ENCODE measurements at places on chromosomes 13 and 19.

GRCh38 chr19:17685451-17686022 is 2.6 kb downstream of the UNC13A start:
- DNase-seq: no peak

DNA sequence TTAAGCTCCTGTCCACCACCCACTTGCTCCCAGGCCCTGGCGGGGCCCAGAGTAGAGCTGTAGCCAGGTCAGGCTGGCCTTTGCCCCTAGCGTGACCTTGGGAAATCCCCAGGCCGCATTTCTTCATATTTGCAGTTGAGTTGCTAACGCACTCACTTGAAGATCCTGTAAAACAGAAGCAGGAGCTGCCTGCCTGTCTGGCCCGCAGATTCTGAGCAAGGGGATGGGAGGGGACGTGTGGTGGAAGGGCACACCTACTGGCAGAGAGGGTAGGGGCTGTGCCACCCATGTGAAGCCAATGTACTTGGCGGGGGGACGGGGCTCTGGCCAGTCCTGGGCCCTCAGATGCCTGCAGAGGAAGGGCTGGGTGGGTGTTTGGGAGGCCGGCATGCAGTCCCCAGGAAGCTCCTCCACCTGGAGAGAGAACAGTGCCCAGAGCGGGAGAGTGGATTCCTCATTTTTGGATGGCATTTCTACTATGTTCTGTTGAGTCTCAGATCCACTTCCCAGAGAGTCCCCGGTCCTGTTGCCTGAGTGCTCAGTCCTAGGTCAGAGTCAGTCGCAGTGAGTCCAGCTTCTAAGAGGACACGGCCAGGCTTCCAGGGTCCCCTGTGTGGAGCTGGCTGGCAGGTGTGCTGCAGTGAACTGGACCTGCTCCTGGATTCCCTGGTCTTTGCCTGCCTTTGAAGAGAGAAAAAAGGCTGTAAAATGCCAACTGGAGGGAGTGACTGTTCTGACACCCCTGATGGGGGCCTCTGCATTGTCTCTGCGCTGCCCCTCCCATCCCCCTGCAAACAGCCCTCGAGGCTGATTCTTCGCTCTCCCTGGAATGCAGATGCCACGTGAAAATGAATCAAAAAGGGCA is 62.9 kb downstream of the GGACT start:
- DNase-seq: no peak

- DNase-seq: no peak
Observed at GRCh38 chr13:36778083-36778671, 40.8 kb upstream of the RFXAP start.

DNA sequence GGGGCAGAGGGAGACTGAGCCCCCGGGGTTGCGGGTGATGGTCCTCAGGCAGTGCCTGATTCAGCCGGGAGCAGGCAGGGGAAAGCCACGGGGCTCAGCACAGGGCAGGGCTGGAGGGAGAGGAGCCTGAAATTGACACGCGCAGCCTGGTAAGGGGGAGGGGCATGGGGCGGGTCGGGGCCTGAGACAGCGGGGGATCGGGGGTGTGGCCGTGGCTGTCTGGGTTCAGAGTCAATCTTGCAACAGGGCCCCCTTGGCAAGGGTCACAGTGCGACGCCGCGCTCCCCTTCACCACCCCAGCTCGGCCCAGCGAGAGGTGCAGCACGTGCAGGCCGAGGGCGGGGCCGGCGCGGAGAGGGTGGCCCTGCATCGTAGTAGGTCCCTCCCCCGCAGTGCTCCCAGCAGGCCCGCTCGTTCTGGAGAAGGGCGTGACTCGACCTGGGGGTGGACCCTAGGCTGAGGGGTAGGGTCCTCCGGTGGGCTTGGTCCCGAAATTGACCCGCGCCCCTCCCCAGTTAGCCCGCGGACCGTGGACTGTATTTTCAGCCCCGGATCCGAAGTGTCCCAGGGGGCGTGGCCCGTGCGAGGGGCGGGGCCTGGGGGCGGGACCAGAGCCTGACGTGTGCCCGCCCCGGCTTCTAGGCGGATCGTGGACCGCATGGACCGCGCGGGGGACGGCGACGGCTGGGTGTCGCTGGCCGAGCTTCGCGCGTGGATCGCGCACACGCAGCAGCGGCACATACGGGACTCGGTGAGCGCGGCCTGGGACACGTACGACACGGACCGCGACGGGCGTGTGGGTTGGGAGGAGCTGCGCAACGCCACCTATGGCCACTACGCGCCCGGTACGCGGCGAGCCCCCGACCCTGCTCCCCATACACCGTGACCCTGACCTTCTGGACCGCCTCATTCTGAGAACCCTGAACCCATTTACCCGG is 6.0 kb downstream of the RCN3 start:
- peak; percentile 80 for DNase-seq

GRCh38 chr13:36163809-36164308 is 32.7 kb upstream of the DCLK1 start:
- no peak for DNase-seq

- DNase-seq: no peak
Observed at GRCh38 chr13:50283017-50283416, 267.8 kb downstream of the KCNRG start.

DNA sequence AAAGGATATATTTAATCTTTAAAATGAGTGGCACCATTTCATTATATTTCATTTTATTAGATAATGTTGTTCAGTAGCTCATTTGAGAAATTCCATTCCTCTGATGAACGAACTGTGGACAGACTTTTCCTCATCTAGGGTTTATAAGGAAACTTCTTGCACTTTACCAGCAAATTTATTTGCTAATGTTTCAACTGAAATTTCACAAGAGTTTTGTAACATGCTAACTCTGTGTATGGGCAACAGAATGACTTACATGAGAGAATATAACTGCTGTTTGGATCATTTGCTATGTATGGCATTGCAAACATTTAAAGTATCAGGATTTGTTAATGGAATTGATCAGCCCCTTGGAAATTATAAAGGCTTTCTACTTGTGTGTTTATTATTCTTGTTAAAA is 3.7 kb upstream of the IRS2 start:
- no peak for DNase-seq

DNA sequence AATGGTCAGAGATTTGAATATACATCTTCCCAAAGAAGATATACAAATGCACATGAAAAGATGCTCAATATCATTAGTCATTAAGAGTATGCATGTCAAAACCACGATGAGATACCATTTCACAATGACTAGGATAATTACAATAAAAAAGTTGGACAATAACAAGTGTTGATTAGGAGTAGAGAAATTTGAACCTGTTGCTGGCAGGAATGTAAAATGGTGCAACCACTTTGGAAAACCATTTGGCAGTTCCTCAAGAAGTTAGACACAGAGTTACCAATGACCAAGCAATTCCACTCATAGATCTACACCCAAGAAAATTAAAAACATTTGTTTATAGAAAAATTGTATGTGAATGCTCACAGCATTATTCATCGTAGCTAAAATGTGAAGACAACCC is 33.2 kb upstream of the STARD13 start:
- DNase-seq: no peak

DNA sequence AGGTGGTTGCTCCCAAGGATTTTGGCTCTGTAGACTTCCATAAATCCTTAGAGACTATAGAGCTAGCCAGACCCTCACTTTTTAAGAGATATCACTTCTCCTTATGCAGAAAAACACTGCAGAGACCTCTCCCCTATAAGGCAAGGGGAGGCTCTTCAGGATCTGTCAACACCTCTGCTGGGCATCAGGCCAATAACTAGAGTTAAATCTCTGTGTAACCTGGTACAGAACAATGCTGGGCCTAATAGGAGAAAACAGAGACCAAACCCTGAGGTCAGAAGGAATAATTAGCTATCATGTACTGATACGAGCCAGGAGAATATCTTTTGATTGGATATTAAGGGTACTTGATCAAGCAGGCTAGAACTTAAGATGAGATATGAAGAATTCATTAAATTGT is 358.5 kb downstream of the TBC1D4 start:
- no peak for DNase-seq

DNA sequence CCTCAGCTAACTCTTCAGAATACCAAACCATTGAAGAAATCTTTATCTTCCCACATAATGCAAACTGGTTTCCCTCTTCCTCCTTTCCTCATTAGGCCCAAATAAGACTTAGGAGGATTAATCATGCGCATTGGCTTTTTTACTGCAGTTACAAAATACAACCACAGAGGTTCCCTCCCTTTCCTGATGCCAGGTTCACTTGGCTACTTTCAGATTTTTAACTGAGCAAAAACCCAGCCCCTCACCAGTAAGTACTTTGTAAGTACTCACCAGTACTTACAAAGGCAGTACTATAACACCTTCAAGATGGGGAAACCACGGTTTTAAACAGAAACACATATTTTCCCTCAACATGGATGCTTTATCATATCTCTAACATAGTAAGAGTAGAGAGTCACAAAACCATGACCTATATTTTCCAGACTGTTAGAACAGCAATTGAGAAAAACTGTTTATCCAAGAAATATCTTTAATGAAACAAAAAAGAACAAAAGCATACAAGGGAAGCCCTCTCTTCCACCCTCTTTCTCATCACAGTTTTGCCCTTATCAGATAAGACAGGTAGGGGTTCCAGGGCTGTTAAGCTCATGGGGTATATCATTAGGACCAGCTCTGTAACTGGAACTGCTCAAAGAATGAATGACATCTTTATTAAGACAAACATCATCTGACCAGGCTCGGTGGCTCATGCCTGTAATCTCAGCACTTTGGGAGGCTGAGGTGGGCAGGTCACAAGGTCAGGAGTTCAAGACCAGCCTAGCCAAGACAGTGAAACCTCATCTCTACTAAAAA is 12.7 kb downstream of the FOXO1 start:
- DNase-seq: no peak

DNA sequence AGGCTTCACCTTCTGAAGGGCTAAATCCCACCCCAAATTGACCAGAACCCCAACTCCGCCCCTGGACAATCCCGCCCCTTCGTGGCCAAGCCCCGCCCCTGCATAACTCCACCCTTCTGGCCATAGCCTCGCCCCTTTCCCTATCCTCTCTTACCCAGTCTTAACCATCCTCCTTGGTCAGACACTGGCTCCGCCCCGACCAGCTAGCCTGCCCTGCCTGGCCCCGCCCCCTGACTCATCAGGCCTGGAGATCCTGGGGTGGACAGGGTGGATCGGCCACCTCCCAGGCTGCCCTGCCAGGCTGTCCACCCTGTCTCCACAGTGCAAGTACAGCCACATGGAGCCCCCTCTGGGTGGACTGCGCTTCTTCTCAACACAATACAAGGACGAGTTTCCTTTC is 8.0 kb upstream of the ZNF358 start:
- no peak for DNase-seq

DNA sequence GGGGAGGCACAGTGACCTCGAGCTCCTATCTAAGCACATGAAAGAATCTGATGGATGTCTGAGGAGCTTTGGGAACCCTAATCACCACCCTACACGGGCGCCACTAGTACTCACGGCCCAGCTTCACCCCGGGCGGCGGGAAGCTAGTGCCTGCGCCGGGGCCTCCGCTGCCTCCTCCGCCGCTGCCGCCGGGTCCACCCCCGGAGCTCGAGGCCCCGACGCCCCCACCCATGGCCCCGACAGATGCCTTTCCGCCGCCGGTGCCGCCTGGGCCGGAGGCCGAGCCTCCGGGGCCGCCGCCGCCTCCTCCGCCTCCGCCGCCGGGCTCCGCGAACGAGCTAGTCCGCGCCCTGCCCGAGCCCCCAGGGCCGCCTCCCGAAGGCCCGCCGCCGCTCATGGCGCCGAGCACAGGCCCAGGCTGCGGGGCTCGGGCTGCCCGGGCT is 312 bp downstream of the GSK3A start:
- peak; percentile 48 for DNase-seq

- DNase-seq: peak; percentile 79
Observed at GRCh38 chr19:7868671-7869452, 5.3 kb downstream of the PRR36 start.

GRCh38 chr13:42623916-42624315 is 50.0 kb downstream of the TNFSF11 start:
- DNase-seq: no peak

GRCh38 chr13:66369666-66370065 is 860.5 kb downstream of the PCDH9 start:
- DNase-seq: no peak

- DNase-seq: peak; percentile 57
Observed at GRCh38 chr19:16338470-16339360, 14.1 kb downstream of the KLF2 start.

GRCh38 chr13:99484473-99484872 is 16.8 kb upstream of the TM9SF2 start:
- DNase-seq: no peak

DNA sequence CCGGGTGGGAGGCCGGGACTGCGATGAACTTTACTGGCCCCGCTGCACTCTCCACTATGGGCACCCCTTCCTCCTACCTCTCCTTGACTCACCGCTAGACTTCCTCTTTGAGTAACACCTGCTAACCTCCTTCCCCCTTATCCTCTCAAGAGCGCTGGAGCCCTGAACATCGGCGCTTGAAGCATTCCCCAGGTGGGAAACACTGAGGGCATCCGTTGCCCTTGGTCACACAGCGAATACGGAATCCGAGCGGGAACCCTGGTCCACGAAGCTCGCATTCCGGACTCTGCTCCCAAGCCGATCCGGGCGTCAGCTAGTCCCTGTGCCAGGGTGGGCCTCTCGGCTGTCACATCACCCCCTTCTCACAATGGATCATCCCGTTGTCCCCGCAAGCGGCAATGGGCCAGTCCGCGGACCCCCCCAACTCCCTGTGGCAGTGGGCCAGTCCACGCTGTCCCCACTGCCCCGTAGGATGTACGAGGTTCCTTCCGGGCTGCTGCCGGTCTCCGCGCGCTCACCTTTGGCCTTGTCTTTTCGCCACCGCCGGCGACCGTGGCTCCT is 4.2 kb downstream of the LIPE start:
- peak; percentile 49 for DNase-seq

GRCh38 chr19:50710094-50710493 is 9.5 kb downstream of the SHANK1 start:
- no peak for DNase-seq

DNA sequence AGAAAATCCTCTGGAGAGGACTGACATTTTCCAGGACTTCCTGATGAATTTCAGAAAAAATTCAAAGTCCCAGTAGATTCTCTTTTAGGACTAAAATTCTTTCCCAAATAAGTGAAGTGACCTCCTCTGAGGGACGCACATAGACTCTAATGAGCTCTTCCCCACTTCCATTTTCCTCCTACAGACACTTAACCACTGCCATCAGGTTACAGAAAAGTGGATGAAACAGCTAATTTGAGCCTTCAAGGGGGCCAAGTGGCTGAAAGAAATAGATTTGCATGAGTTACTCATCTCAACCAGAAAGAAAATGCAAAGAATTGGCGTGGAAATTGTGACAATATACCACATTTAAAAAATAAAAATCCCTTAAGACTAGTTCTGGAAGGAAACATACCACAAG is 185.3 kb upstream of the EDNRB start:
- DNase-seq: no peak

DNA sequence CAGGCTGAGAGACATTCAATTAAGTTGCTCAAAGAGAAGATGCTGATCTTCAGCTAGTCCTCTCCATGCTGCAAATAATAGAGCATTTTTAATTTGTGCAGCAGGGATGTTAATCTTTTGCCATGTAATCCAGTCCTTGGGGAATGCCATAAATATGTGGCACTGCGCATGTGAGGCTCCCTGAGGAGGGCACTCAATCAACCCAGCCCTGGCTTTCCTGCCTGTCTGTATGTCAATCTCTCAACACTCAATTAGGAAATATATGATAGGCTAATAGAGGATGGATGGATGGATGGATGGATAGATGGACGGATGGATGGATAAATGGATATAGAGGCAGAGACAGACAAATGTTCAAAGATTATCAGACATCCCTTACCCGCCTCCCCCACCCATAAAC is 31.6 kb upstream of the POP4 start:
- DNase-seq: no peak

Data from stimulated activated naive CD4-positive, alpha-beta T cell treated with Interleukin-2 at 50 U/mL for 16 hours (primary cell).